ENCODE measurements at places on chromosomes 16 and 17. TPM values are rescaled to one million over a fixed set of nuclear protein-coding genes. Genes with fewer than 3 reads are reported as not detected.

The UNC13D gene
- total RNA-seq, result 7.4 TPM

The TGFB1I1 gene
- total RNA-seq, result 25.6 TPM

The CDRT15 gene
- not detected for total RNA-seq

The AGRP gene
- not detected for total RNA-seq

The SPATA20 gene
- 40.3 TPM for total RNA-seq

The SPATA22 gene
- total RNA-seq, result not detected

The NOG gene
- 13.7 TPM for total RNA-seq

The GIT1 gene
- total RNA-seq, result 66.7 TPM

The ACSM5 gene
- total RNA-seq, result not detected

The FNDC8 gene
- total RNA-seq, result not detected

The CCDC154 gene
- total RNA-seq, result 2.2 TPM

Measured in type B pancreatic cell (in vitro differentiated cells).